GM20000 (cell line): ENCODE measurements at places on chromosomes 11 and 22.

GRCh38 chr11:37087650-37088572, 489.9 kb upstream of the RAG2 start:
- no peak for DNase-seq

- no peak for DNase-seq
Observed at GRCh38 chr11:72048766-72049460, 31.4 kb downstream of the NUMA1 start.

GRCh38 chr22:35838855-35839576, 121.3 kb downstream of the APOL5 start:
- DNase-seq: no peak

DNA sequence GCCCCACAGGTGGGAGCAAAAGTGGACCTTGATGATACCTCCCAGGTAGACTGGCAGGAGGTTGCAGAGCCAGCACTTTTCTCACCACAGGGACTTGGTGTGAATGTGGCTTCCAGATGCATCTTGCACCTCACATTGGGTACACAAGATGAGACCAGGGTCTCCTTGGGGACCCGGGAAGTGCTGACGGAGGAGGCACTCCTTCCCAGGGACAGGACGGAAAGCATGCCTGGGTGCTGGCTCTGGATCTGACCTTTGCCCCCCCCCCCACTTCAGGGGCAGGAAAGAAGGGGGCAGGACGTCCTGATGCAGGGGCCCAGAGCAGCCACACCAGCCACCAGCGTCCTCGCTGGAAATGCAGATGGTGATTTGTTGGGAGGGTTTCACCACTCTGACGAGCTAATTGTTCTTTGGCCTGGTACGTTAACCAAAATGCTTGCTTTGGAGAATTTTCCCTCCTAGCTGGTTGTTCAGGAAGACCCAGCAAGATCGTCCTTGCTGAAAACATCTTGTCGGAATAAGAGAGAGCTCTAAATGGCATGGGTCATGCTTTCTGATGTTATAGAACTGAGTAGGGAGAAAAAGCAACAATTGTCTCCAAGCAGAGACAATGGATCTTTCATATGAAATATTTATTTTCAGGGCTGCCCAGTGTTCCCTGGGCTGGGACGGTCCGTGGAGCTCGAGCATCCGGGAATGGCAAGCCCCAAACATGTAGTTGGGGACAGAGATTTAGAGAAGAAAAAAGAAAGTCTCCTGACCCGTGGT, 74.4 kb upstream of the PPARA start:
- no peak for DNase-seq

GRCh38 chr11:128599729-128600128, 12.4 kb upstream of the ETS1 start:
- no peak for DNase-seq
